H54 (cell line): ENCODE measurements at places on chromosomes 12 and 14.

GRCh38 chr14:55238019-55238680 lies 33.1 kb upstream of the FBXO34 start:
- DNase-seq, result no peak

- DNase-seq, result no peak
These were observed 46.3 kb downstream of the PTPRQ start for GRCh38 chr12:80490329-80490728.

GRCh38 chr12:19484738-19485137 lies 45.4 kb downstream of the AEBP2 start:
- DNase-seq, result no peak

DNA sequence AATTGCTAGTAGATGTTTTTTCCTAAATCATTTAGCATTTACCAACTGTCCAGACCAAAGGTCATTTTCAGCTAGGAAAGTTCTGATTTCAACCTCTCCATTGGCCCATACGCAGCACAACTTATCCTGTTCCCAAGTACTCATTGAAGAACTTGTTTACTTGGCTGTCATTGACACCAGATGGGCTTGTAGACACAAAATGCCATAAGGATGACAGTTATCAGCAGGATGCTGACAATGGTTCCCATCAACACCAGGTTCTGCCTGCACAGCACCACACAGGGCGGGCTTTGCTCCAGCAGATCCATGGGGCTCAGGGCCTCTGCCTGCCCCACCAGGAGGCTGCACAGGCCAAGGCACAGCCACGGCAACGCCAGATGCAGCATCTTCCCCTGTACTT lies 36.5 kb upstream of the TMPRSS12 start:
- DNase-seq, result no peak

GRCh38 chr12:62631471-62632410 lies 165.1 kb downstream of the MON2 start:
- DNase-seq, result peak; percentile 78

DNA sequence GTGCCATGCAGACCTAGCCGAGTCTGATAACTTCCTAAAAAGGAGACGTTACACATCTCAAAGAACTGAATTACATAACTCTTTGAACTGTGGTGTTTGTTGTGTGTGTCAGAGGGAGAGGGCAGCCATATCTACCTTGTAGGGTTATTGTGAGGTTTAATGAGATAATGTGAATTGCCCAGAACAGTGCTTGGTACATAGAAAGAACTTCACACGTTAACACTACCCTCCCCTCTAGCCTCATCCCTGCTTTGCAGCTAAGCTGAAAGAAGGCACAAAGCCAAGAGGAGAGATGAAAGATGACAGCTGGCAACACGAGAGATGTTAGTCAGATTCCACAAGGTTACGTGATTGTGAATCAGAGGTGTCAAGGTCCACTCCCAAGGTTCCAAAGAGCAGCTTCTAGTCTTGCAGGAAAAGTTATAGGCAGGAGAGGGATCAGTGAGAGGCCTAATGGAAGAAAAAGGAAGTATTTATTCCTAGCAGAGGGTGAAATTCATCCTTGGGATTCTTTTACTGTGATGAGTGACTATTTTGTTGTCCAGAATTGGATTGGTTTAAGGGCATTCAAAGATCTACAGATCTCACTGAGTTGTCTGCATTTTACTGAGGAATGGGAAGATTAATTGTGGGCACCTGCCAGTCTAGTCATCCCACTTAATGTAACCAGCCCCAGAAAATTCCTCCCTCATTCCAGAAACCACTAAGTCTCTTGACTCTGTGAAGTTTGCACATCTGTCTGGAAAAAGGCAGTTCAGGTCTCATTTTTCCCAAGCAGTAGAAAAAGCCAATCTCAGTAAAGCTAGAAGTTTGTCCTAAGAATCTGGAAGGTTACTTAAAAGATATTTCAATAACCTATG lies 25.9 kb upstream of the WNK1 start:
- no peak for DNase-seq

GRCh38 chr12:29547151-29547632 lies 49.7 kb upstream of the OVCH1 start:
- DNase-seq, result no peak

DNA sequence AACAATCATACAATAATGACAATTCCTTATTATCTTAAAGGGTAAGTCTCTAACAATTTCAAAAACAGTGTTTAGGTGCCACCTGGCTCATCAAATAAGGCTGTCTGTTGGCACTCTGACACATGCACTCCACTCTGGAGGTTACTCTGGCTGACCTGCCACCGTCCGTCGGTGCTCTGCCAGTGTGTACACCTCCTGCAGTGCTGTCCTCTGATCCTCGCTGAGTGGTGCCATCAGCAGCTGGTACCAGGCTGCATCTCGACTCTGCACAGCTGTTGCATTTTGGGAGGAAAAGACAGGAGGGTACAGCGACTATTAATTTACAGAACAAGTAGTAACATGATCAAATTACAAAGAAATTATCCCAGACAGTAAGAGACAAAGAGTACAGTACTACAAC lies 63.9 kb downstream of the IPO8 start:
- no peak for DNase-seq

DNA sequence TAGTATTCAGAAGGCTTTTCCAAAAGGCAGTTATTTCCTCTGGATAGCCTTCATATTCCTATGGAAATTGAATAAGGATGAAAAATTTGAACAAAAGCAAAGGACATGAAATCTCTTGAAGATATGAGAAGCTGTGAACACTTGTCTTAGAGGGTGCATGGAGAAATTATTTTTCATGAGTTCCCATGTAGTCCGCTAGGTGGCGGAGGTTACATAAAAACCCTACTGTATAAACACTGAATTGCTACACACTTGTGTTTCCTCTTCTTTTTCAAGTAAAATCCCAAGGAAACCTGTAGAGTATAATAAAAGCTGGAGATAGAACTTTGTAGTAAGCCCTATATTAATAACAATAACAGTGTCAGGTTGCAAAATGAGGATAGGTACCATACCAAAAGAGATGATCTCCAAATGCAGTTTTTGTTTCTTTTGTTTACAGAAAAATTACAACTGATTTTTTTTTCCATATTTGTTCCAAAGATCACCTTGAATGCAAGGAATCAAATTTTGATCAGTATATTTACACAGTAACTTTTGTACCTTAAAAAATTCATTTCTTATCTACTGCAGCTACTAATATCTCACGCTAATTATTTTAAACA lies 37.8 kb upstream of the OR4E1 start:
- DNase-seq, result peak; percentile 4

GRCh38 chr12:16492240-16492639 lies 113.7 kb downstream of the LMO3 start:
- no peak for DNase-seq

GRCh38 chr14:23520899-23521533 lies 30.5 kb downstream of the ZFHX2 start:
- DNase-seq, result no peak

DNA sequence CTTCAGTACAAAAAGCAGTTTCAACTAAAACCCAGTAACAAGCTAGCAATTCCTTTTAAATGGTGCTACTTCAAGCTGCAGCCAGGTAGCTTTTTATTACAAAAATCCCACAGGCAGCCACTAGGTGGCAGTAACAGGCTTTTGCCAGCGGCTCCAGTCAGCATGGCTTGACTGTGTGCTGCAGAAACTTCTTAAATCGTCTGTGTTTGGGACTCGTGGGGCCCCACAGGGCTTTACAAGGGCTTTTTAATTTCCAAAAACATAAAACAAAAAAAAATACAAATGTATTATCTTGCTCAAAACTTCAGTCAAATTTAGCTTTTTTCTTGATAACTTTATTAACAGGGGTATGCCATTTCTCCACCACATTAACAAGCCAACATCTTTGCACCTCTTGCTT lies 3.6 kb upstream of the CLEC4E start:
- DNase-seq, result peak; percentile 29

DNA sequence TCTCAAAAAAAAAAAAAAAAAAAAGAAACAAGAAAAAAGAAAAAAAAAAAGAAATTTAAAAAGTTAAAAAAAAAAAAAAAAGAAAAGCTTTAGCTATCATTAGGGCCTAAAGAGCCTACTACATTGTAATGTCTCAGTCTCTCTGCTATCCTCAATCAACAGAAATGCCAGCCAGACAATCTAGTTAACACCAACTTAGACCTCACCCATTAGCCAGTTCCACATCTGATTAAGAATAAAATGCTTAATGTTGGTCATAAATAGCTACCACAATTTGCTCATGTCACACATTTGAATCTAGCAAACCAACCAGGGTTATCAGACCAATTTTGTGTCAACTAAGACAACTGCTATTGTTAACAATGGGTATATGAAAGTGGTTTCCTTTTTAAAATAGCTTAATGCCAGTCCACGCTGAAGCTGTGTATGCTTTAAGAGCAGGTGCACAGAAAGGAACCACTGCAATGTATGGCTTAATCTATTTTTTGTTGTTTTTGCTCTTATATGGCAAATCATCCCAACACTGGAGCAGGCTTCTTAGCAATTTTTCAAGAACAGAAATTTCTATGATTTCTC lies 45.5 kb upstream of the SELPLG start:
- no peak for DNase-seq

DNA sequence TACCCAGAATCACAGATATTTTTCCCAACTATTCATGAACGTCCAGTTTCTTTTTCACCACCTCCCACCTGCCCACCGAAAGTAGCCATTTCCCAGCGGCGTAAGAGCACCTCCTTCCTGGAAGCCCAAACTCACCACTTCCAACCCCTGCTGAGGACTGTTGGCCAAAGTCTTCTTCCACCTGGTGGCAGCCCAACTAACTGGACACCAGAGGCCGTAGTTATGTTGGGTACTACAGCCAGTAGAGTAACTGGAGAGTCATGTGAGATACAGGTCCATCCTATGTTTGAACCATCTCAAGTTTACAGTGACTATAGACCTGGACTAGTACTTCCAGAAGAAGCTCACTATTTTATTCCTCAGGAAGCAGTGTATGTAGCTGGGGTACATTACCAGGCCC lies 81.6 kb downstream of the RAD52 start:
- no peak for DNase-seq

DNA sequence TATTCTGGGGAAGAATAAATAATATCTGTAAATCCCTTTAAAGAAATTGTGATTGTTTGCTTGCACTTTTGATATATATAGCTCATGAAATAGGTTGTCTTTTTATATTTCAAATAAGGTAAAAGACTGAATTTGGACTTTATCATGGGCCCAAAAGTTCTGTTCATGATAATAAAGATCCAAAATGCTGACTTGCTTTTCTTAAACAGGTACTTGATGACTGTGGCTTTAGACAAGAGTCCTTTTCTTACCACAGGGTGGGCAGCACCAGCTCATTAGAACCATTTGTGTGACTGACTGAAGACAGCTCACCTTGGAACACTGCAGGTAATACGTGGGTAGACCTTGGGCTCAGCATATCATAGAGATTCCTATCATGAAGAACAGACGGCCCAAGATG lies 432.6 kb downstream of the ETNK1 start:
- no peak for DNase-seq

DNA sequence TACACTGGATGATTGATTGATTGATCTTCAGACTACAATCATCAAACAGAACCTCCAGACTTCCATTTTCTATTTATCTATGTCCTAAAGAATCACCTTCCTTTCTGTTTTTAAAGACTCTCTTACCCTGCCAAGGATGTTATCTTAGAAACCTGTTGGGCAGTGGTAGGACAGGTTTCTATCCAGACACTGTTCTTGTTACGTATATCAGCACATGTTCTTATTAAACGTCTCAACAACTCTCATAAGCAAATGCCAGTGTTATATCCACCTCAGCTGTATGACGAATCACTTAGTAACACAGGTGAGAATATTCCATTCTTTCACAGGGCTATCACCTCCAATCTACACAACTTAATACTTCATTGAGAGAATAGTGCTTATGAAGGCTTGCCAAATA lies 40.2 kb upstream of the RPL10L start:
- DNase-seq, result no peak

DNA sequence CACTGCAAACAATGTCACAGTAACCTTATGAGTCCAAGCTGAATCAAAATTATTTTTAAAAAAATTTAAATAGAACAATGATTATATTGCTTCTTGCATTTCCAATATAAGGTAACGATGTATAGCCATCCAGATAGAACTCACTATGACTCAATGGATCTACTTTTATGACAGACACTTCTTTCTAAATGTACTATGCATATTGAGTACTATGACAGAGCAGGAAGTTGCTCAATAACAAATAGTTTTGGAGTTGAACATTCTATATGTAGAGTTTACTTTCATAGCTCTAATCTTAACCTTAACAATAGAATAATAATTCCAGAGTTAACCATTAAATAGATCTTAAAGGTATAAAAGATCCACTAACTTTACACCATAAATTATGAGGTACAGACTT lies 46.7 kb upstream of the ALG10B start:
- DNase-seq, result no peak

GRCh38 chr14:91470216-91470615 lies 39.9 kb downstream of the PPP4R3A start:
- DNase-seq, result no peak

GRCh38 chr14:61385002-61385685 lies 63.8 kb downstream of the PRKCH start:
- no peak for DNase-seq

GRCh38 chr12:20342111-20342510 lies 26.2 kb upstream of the PDE3A start:
- no peak for DNase-seq

DNA sequence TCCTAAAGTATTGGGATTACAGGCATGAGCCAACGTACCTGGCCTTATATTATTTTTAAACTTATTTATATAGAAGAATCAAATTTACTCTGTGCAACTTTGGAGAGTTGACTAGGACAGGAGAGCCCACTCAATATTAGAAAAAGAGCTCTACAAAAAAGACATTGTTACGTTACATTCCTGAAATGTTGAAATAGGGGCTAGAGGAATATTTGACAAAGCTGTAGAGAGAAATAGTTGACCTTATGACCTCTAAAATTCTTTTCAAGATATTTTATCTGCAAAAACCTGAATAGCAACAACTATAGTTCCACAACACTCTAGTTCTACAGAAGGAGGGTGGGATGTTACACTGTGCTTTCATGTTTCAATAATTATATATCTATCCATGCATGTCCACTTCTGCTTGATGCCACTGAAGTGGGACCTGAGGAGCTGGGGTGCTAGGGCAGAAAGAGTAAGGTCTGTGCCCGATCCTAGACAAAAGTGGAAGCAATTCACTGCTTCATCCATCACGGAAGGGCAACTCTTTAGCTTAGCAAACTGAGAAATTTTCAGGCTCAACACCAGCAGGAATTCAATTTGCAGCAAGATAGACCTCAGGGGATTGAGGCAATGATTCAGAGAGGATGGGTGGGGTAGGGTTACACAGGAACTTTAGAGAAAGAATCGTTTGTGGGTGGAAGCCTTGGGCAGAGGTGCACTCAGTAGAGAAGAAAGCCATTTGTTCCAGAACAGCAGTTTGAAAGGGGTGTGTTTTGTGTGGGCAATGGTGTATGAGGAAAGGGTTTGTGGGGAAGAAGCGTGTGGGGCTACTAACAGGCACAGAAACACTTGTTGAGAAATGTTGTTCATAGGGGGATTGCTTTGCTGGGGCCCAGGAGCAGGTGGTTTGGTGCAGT lies 16.0 kb upstream of the RNASE10 start:
- DNase-seq, result no peak

DNA sequence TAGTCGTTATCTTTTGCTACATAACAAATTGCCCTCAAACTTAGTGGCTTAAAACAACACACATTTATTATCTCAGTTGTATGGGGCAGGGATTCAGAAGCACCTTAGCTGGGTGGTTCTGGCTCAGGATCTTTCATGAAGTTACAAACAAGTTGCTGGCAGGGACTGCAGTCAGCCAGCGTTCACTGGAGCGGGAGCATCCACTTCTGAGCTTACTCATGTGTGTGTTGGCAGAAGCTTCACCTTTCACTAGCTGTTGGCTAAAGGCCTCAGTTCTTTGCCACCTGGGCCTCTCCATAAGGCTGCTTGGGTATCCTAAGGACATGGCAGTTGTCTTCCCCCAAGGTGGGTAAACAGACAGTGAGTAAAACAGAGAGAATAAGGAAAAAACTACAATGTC lies 365.7 kb downstream of the RPS29 start:
- no peak for DNase-seq
